ENCODE measurements at places on chromosomes 5 and 9.

DNA sequence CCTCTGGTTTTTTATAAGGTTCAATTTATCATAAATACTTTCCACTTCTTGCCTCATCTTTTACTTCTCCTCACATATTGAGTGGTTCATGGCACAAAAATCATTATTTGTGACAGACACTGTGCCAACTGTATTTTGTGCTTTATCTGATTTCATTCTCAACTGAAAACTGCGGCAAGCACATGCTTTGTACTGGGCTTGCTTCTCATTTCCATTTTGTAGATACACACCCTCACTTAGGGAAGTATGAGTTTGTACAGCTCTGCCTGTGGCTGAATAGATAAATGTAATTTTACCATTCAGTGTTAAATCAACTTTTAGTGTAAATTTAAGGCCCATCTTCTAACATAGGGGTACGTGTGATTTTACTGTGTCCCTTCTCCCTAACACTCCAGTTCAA lies 83.6 kb downstream of the ANXA2R start:
- DNase-seq: no peak

DNA sequence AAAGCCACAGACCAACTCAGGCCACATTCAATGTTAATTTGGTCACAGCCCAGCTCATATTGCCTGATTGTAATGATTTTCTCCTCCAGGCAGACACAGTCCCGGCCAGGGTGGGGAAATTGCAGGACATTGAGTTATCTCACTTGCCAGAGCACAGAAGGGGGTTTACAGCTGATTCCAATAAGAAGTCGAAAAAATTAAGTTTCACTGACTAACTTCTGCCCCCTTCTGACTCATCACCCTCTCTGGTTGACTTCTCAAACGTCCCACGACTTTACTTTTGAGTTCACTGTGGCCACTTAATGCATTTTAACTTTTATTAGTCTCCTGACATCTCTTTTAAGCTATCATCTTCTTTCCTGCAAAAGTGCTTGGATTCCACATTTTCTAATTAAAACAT lies 321.4 kb upstream of the WWC1 start:
- DNase-seq: no peak

GRCh38 chr5:56066931-56067450 lies 72.2 kb upstream of the IL6ST start:
- no peak for DNase-seq

DNA sequence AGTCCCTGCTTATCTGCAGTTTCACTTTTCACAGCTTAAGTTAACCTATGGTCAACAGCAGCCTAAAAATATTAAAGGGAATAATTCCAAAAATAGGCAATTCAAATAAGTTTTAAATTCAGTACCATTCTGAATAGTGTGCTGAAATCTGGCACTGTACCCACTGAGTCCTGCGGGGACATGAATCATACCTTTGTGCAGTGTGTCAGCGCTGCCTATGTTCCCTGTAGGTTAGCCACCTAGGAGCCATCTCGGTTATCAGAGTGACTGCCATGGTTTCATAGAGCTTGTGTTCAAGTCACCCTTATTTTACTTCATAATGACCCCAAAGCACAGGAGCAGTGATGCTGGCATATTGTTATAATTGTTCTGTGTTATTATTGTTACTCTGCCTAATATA lies 139.9 kb downstream of the GPBP1 start:
- no peak for DNase-seq
